ENCODE measurements at places on chromosomes 7 and 10.
A peak's percentile ranks its signal among the peaks of the same experiment; 100 is the strongest.

DNA sequence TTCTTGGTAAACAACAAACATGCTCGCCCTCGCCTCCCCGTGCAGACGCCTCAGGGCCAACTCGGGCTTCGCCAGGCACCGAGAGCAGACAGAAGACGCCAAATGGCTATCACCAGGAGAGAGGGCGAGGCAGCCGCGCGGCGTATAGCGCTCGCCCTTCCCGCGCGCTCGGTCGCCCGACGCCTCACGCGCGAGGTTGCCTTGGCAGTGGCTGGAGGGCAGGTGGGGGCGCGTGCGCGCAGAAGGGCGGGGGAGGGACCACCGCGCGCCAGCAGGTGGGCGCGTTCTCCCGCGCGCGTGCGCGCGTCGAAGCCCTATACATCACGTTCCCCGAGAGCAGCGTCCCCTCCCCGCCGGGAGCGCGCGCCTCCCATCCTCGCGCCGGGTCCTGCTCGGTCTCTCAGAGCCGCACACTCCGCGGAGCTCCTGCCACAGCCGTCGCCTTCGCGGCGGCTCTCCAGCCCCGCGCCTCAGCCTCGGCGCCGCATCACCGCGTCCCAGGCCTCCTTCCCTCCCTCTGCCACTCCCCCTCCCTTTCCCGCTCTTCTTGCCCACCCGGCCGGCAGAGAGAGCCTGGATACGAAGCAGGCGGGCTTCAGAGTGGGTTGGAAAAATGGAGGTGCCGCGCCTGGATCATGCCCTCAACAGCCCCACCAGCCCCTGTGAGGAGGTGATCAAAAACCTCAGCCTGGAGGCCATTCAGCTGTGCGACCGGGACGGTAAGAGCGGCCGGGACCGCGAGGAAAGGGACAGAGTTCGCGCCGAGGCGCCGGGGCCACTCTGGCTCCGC lies at the start of gene PHYHIPL:
Gene PHYHIPL (plus strand): TSS at position 403 of the 790 bp plus-strand sequence. CDS start 211 bp downstream, at position 614.
- peak; percentile 3 for DNase-seq

DNA sequence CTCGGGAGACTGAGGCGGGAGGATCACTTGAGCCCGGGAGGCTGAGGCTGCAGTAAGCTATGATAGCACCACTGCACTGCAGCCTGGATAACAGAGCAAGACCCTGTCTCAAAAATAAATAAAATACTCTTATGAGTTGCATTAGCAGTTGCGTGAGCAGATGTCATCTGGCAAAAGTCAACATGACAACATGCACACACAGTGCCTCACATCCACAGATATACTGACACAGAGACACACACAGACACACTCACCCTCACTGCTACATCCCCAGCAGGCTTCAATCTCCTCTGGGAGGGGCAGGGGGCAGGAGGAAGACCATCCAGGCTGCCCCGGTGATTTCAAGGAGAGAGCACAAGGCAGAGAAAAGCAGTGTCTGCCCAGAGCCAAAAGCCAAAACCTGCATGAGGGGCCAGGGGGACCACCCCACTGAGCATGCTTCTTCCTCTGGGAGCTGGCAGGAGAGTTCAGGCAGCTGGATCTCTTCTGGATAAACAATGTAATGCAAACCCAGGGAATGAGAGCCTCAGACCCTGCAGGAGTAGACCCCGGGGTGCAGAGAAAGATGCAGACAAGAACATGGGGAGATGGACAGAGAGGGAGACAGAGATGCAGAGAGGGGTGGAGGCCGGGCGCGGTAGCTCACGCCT lies 9.6 kb upstream of the ELN start:
- no peak for DNase-seq

DNA sequence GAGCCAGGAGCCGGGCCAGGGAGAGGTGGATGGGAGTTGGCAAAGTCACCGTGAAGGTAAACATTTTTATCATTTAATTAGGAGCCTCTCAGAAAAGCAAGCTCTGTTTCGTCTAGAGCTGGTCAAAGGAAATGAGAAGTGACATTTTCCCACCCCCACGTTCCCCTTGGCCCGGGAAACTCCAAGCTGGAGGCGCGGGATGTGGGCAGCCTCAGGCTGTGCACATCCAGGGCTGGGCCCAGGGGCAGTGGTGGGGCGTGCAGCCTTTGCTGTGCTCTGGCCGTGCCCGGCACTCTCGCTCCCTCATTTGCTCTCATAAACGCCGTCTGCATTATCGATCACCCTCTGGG lies 135.6 kb upstream of the RET start:
- DNase-seq: no peak

DNA sequence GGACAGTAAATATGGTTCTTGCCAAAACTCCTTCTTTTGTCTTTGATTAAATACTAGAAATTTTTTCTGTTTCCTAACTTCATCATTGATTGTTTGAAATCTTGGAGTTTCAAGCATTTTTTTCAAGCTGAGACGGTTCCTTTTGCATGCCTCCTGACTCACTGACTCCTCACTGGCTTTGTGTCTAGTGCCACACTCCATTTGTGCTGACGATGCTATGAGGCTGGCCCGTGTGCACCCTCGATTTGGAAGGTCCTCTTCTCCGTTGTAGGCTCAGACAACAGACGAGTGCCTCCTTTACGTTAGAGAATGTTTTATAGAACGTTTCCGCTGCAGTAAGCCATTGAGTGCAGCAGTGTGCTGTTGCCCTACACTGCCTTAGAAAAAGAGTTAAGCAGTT lies 10.8 kb upstream of the CSGALNACT2 start:
- DNase-seq: no peak

DNA sequence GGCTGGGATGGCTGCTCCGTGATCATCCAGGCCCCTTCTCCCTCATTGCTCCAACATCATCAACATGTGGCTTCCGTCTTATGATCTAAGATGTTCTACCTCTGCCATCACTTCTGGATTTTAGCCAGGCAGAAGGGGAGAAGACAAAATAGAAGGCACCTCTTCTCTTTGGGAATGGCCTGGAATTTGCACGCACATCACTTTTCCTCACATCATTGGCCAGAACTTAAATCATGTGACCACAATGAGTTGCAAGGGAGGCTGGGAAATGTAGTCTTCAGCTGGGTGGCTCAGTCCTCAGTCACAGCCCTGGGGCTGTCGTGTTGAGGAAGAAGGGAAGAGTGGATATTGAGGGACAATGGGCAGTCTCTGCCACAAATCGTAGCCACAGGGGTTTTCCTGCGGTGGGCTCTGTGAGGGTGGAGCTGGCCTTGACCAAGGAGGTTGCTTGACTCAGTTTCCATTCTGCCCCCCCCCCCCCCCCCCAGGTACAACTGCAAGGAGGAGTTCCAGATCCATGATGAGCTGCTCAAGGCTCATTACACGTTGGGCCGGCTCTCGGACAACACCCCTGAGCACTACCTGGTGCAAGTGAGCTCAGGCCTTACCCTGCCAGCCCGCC lies 50.3 kb downstream of the PALD1 start:
- peak; percentile 63 for DNase-seq

DNA sequence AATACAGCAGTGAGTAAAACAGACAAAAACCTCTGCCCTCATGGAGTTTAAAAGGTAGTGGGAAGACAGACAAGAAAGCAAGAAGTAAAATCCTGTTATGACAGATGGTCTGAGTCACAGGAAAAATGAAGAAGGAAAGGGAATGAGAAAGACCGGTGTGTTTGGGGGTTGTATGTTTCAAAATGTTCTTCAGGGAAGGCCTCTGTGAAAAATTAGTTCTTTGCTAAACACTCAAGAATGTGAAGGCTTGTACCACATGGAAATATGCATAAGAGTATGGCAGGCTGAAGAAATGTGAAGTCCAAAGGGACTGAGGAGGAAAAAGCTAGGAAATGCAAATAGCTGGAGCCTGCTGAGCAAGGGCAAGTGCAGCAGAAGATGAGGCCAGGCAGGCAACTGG lies 315.9 kb upstream of the SEMA3A start:
- DNase-seq: no peak

- peak; percentile 51 for DNase-seq
These were observed 88.1 kb downstream of the GSAP start for GRCh38 chr7:77327932-77328628.

GRCh38 chr7:110803602-110804143 lies 287.3 kb upstream of the LRRN3 start:
- no peak for DNase-seq

DNA sequence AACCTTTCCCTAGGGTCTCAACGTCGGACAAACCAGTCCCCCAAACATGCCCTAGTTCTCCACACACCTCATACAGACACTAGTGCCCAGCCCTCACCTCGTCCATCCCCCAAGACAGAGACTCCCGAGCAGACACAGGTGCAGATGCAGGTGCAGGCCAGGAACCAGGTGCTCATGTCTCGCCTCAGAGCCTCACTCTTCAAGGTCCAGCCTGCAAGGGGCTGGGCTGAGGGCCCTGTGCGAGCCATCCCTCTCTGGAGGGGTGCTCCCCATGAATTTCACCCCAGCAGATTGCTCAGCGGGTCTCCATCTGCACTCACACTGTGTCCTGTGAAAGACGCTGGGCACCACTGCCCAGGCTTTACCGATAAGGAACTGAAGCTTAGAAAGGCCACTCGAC lies 36.9 kb upstream of the TUBB8 start:
- no peak for DNase-seq

- DNase-seq: no peak
These were observed 513.6 kb upstream of the FOXK1 start for GRCh38 chr7:4168541-4168940.

GRCh38 chr7:138814816-138815332 lies 16.9 kb upstream of the ATP6V0A4 start:
- no peak for DNase-seq

- DNase-seq: no peak
These were observed 217.1 kb upstream of the DPP6 start for GRCh38 chr7:153835103-153835502.

DNA sequence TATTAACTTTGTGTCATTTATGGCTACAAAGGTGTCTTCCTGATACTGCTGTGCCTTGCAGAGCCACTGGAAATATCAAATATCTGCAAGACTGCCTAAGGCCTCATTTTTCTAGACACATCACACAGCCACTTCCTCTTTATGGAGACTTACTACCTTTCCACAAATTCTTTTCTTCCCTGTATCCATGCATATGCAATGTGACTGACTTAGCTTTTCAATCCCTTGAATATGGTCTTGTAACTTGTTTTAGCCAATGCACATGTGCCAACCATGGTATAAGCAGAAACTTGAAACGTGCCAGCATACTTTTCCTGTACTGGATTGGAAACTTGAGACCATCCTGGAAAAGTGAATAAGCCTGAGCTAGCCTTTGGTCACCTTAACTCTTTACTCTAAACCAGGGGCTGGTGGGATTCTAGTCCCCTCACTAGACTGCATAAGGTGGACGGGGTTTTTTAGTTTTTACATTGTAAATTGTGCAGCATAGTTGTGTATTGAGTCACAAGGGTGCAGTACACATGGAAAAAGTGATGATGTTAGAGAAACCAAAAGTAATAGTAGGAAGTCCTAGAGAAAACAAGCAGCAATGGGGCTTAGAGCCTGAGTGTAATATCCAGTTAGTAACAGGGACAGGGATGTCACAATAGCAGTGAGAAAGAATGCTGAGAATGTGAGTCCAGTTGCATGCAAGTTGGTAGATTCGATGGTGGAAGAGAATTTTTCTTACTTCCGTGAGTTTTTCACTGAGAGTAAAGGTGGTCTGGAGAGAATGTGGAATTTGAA lies 879.5 kb downstream of the SORCS1 start:
- no peak for DNase-seq

GRCh38 chr7:15336146-15336545 lies 225.7 kb downstream of the AGMO start:
- no peak for DNase-seq

- DNase-seq: no peak
These were observed 402.0 kb upstream of the LRRN3 start for GRCh38 chr7:110688908-110689307.

DNA sequence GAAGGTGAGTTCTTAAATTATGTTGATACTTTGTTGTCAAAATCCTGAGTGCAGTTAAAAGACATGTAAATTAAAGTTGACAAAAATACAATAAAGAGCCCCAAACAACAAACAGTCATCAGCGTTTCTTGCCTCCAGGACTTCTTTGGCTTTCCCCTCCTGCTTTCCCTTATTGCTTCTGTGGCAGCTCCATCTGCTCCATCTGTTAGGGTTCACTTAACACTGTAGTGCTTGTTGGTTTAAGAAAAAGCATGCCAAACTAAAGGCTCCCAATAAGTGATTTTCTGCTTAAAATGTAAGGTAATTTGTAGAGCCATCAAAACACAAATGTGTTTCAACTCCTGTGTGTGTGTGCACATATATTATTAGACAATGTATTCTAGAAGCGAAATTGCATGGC lies 254.3 kb upstream of the GNAI1 start:
- no peak for DNase-seq

DNA sequence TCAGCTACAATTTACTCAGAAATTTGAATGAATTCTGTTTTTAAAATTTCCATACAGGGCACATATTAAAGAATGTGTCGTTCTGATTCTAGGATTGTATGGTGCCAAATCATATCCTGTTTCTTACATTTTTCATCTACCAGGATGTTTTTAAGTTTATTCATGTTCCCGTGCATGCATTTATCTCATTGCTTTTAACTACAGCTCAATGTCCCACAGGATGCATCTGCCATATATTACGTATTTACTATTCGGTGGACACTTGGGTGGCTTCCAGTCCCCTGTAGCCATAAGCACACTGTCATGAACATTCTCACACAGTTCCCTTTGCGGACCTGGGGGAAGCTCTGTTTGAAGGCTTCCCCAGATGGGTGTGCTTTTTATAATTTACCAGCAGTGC lies 122.3 kb downstream of the CCDC71L start:
- no peak for DNase-seq

DNA sequence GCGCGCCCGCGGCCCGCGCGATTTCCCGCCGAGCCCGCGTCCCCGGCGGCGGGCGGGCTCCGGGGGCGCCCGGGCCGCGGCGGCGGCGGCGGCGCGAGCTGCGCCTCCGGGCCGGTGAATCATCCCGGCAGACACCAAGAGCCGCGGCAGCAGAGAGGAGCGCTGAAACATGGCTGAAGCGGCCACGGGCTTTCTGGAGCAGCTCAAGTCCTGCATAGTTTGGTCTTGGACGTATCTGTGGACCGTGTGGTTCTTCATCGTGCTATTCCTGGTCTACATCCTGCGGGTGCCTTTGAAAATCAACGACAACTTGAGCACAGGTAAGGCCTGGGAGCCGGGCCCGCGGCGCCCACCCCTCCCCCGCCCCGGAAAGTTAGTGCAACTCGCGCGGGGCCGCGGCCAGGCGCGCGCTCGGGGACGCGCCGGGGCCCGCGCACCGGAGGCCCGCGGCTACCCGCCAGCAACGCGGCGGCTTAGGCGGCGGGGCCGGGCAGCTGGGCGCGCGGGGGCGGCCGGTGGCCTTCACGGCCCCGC lies at the start of gene ST7:
Gene ST7 (plus strand): TSS at position 130 of the 534 bp plus-strand sequence. CDS start 40 bp downstream, at position 170.
- peak; percentile 76 for DNase-seq

- DNase-seq: no peak
These were observed 213.4 kb upstream of the CDC14C start for GRCh38 chr7:48710995-48711394.

- no peak for DNase-seq
These were observed 162.4 kb upstream of the MDFIC start for GRCh38 chr7:114759347-114760062.
